Neural crest cell (in vitro differentiated cells): ENCODE measurements at places on chromosomes 13 and 19.

DNA sequence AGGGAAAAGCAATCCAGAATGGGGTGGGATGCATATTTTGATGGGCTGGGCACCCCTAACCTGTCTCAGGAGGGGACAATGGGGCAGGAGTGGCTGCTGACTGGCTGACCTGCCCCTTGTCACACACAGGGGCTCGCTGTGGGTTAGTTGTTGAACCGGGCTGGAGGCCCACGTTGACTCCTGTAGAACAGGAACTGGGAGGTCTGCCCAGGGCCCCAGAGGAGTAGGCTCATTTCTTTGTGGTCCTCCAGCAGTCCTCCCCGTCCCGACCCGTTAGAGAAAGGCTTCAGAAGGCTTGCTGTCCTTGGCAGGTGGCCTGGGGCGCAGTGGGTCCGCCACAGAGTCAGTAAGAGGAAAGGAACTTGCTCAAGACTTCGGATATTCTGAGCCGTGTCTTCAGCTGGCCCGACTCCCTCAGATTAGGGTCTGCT is 70.1 kb downstream of the COL4A1 start:
- no peak overlapping the region for H3K4me3 ChIP-seq
- H3K4me1 ChIP-seq = no peaks in the 10 kb centered on the region
- no peaks in the 10 kb centered on the region for H3K36me3 ChIP-seq
- no peaks in the 10 kb centered on the region for H3K27me3 ChIP-seq

DNA sequence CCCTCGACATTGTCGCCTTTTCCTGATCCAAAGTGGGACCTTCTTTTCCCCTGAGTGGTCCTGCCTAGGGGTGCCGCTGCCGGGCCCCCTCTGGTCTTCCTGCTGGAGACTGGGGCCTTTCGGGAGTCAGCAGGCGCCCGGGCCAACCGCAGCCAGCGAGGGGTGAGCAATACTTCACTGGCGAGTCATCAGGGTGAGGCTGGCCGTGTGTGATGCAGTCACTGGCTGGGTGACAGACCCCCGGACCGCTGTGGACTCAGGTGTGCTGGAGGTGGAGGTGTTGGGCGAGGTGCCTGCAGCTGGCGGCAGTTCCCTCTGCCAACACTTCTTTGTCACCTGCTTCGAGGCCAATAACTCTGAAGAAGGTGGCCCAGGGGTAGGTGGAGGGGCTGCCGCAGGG is 1.5 kb upstream of the CGB5 start:
- DNase-seq = no peak
- no peak overlapping the region for H3K4me3 ChIP-seq
- H3K27me3 ChIP-seq = no peaks in the 10 kb centered on the region
- no peaks in the 10 kb centered on the region for H3K36me3 ChIP-seq
- no peaks in the 10 kb centered on the region for H3K4me1 ChIP-seq

DNA sequence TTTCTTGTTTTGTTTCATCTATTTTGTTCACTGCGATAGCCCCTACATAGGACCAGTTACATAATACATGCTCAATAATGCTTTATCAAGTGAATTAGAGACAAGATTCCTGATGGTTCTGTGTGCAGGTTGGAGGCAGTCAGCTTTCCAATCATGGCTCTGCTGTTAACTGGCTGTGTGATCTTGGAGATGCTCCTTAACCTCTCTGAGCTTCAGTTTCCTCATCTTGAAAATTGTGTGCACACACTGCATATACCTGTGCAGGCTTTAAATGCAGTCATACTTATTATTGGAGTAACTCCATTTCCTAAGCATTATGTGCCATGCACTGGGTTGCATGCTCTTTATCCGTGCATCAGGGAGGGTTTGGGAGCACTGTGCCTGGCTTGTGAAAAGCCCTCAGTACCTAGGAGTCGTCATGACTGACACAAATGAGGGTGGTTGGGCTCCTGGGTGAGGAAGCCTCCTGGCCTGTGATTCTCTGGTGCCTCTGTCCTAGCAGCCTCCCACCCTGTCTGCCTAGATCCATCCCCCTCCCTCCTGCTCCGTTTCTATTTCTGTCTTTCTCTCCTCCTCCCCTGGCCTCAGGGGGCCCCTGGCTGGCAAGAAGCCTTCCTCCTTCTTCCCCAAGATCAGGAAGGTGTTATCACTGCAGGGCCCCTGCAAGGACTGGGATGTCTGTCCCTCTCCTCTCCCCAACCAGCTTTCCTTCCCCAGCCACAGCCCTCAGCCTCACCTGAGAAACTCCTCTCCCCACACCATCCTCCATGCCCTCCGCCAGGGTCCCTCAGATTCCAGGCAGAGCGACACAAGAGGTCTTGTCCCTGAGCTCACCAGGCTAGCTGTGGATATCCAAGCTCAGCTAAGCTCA is 8.7 kb downstream of the IFNL1 start:
- H3K4me1 ChIP-seq = peaks cover 18% of the 10 kb centered on the region
- DNase-seq = no peak
- H3K36me3 ChIP-seq = no peaks in the 10 kb centered on the region
- H3K27ac ChIP-seq = no peak overlapping the region
- peaks cover 89% of the 10 kb centered on the region for H3K27me3 ChIP-seq
- peak overlapping the region; percentile 34 for H3K4me3 ChIP-seq

DNA sequence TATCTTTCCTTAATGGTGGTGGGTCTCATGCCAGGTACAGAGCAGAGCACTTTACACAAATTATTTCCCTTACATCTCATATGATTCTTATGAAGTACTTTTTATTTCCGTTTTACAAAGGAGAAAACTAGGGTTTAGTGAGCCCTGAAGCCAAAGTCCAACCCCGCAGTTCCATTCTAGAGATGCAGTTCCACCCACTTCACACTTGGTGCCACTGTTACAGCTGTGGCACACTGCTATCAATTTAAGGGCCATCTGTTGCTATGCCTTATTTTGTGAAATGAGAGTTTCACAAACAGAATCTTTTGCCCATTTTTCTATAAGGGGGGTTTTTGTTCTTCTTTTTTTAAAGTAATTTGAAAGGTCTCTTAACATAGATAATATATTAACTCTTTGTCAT is 12.9 kb downstream of the MIPEP start:
- H3K27me3 ChIP-seq = no peaks in the 10 kb centered on the region
- no peak for DNase-seq
- H3K36me3 ChIP-seq = peaks cover 4% of the 10 kb centered on the region
- no peak overlapping the region for H3K4me3 ChIP-seq
- H3K4me1 ChIP-seq = no peaks in the 10 kb centered on the region

GRCh38 chr13:67833564-67833963 is 603.4 kb upstream of the PCDH9 start:
- no peaks in the 10 kb centered on the region for H3K27me3 ChIP-seq
- H3K36me3 ChIP-seq = no peaks in the 10 kb centered on the region
- no peak overlapping the region for H3K27ac ChIP-seq
- no peak for DNase-seq
- H3K4me3 ChIP-seq = no peak overlapping the region

DNA sequence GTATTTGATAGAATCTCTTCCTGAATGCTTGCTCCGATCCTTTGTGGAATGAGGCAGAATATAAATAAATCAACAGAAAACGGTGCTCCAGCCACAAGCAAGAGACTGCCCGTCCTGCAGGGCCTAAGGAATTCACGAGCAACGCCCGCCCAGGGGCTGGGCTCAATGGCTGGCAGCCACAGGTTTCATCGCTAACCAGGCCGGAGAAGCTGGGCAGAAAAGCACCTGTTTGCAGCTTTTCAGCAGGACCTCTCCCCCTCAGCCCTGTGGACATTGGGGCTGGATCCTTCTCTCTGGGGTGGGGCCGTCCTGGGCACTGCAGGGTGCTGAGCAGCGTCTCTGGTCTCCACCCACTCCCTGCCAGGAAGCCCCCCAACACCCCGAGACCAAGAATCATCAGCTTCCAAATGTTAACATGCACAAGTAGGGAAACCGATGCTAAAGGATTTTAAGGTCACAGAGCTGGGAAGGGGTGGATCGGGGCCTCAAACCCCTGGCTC is 102.5 kb downstream of the GADD45B start:
- peaks cover 9% of the 10 kb centered on the region for H3K27me3 ChIP-seq
- H3K27ac ChIP-seq = no peak overlapping the region
- peak overlapping the region; percentile 59 for H3K4me3 ChIP-seq
- H3K36me3 ChIP-seq = peaks cover 6% of the 10 kb centered on the region
- peaks cover 4% of the 10 kb centered on the region for H3K4me1 ChIP-seq

GRCh38 chr13:21583478-21583877 is 20.5 kb downstream of the MICU2 start:
- H3K4me3 ChIP-seq = no peak overlapping the region
- no peak overlapping the region for H3K27ac ChIP-seq
- DNase-seq = no peak
- H3K4me1 ChIP-seq = no peaks in the 10 kb centered on the region
- H3K36me3 ChIP-seq = peaks cover 17% of the 10 kb centered on the region

GRCh38 chr13:71721104-71721503 is 145.9 kb downstream of the DACH1 start:
- no peak for DNase-seq
- H3K36me3 ChIP-seq = no peaks in the 10 kb centered on the region
- no peaks in the 10 kb centered on the region for H3K27me3 ChIP-seq
- peaks cover 20% of the 10 kb centered on the region for H3K4me1 ChIP-seq
- no peak overlapping the region for H3K27ac ChIP-seq
- no peak overlapping the region for H3K4me3 ChIP-seq

DNA sequence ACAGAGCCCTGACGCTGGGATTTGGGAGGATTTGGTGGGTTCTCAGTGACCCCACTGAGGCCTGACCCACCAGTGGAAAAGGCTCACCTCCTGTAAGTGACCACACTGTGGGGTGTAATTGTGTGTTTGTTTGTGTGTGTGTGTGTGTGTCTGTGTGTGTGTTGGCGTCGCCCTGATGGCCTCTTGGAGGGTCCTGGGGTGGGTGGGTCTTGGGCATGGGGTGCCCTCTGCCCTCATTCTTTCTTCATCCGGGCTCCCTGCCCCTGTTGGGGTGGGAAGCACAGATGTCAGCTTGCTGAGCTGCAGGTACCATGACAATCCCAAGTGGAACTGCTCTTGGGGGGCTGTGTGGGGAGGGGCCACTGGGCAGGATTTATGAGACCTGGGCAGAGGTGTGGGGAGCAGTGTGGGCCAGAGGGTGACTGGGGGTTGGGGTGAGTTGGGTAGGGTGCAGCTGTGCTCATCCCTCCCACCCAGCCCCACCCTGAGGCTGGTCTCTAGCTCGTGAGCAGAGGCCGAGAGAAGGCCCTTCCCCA is 22.8 kb downstream of the WTIP start:
- H3K4me1 ChIP-seq = peaks cover 11% of the 10 kb centered on the region
- H3K27me3 ChIP-seq = peaks cover 4% of the 10 kb centered on the region
- no peak overlapping the region for H3K4me3 ChIP-seq
- DNase-seq = no peak
- H3K36me3 ChIP-seq = no peaks in the 10 kb centered on the region
- no peak overlapping the region for H3K27ac ChIP-seq

DNA sequence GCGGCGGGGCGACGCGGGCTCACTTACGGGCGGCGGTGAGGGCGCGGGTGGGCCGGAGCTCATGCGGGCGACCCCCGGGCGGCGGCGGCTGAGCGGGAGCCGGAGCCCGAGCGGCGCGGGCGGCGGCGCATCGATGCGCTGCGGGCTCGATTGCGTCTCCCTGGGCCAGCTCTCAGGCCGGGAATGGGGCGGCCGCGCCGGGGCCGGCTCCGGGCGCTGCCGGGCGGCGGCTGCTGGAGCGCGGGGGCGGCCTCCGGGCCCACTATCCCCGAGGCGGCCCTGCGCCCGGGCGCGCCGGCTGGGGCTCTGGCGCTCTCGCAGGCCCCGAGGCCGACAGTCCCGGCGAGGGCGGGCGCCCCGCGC is 1.4 kb upstream of the TSHZ3 start:
- peaks cover 80% of the 10 kb centered on the region for H3K27me3 ChIP-seq
- H3K36me3 ChIP-seq = no peaks in the 10 kb centered on the region
- H3K4me3 ChIP-seq = peak overlapping the region; percentile 98
- peak; percentile 41 for DNase-seq
- peaks cover 22% of the 10 kb centered on the region for H3K4me1 ChIP-seq
- H3K27ac ChIP-seq = no peak overlapping the region

GRCh38 chr13:39419876-39420275 is 183.1 kb downstream of the LHFPL6 start:
- no peaks in the 10 kb centered on the region for H3K36me3 ChIP-seq
- peaks cover 75% of the 10 kb centered on the region for H3K4me1 ChIP-seq
- H3K27me3 ChIP-seq = no peaks in the 10 kb centered on the region
- DNase-seq = no peak
- H3K27ac ChIP-seq = peak overlapping the region; percentile 7

DNA sequence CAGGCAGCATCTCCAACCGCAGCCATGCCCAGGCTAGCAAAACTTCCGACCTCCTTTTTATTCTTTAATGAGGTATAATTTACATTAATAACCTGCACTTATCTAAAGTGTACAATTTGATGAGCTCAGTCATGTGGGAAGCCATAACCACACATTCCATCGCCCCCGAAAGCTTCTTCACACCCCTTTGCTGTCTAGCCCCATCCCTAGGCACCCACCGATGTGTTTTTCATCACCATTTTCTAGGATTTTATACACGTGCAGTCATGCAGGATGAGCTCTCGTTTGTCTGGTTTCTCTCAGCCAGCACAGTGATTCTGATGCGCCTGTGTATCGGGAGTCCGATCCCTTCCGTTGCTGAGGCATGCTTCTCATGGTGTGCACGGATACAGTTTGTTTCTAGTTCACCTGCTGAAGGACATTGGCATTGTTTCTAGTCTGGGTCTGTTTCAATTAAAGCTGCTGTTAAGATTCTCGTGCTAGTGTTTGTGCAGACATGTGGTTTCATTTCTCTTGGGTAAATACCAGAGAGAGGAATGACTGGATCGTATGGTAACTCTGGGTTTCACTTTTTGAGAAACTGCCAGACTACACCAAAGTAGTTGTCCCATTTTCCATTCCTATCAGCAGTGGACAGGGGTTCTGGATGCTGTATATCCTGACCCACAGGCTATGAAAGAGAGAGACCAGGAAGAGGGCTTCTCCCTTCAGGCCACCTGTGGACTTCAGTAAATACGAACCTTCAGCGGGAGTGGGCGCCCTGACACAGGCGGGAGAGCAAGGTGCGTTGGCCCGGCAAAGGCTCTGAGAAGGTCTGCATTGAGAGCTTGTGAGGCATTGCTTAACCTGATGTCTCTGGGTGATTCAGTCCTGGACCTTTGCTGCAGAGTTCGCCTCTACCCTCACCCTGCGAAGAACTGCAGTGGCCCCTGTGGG is 4.9 kb downstream of the AP1M1 start:
- no peaks in the 10 kb centered on the region for H3K36me3 ChIP-seq
- H3K4me3 ChIP-seq = peak overlapping the region; percentile 58
- no peak for DNase-seq
- H3K4me1 ChIP-seq = peaks cover 11% of the 10 kb centered on the region
- H3K27me3 ChIP-seq = no peaks in the 10 kb centered on the region
- no peak overlapping the region for H3K27ac ChIP-seq
